Ammon's horn (tissue), 1 donor: ENCODE measurements at places on chromosomes 7 and 10.
A peak's percentile ranks its signal among the peaks of the same experiment; 100 is the strongest.

DNA sequence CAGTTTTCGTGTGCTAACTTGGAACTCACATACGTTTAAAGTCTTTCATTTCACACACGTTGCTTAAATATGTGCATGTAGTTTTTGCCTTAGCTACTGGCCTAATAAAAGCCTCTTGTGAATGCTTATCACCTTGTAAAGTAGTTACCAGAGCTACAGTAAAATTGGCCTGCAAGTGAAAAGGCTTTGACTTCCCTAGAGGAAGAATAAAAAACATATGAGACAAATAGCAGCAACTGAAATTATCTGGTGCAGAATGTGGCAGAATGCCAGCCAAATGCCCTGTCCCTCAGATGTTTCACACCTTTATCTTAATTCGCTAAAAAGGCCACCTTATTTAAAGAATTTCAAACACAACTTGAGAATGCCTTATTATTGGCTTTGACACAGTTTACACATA lies 28.1 kb upstream of the RPA3 start:
- DNase-seq = no peak

GRCh38 chr10:45454262-45454661 lies 80.2 kb downstream of the ALOX5 start:
- DNase-seq = no peak

- DNase-seq = no peak
Measured at GRCh38 chr7:14332155-14332554, 342.7 kb upstream of the ETV1 start.

DNA sequence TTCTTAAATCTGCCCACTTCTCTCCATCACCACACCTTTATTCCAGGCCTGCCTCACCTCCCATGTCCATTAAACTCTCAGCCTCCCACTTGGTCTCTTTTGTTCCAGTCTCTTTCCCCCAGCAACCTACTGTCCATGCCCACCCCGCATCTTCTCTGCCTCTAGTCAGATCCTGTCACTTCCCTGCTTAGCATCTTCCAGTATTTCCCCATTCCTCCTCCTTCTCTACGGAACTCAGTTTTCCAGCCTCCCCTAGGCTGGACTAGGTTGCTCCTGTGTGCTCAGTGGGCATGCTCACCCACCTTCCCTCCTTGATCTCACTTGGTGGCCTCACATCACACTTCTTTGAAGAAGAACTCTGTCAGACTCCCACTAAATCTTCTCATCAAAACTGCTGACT lies 179.8 kb downstream of the BAMBI start:
- no peak for DNase-seq

DNA sequence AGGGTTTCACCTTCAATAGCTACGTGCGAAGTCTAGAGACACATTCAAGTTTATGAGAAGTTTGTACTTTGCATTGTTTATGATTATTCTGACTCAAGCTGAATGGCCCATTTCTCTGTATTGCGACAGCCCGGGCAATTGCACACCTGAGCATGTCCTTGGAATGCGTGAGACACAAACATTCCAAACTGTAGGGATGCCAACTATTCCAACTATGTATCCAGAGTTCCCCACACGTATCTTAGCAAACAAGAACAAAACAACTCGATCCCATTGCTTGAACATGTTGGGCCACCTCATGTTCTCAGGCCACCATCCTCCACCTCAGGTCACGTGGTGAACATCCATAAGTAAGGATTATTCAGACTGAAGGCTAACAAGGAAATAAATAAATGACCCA lies 51.4 kb upstream of the EGFR start:
- DNase-seq = no peak

DNA sequence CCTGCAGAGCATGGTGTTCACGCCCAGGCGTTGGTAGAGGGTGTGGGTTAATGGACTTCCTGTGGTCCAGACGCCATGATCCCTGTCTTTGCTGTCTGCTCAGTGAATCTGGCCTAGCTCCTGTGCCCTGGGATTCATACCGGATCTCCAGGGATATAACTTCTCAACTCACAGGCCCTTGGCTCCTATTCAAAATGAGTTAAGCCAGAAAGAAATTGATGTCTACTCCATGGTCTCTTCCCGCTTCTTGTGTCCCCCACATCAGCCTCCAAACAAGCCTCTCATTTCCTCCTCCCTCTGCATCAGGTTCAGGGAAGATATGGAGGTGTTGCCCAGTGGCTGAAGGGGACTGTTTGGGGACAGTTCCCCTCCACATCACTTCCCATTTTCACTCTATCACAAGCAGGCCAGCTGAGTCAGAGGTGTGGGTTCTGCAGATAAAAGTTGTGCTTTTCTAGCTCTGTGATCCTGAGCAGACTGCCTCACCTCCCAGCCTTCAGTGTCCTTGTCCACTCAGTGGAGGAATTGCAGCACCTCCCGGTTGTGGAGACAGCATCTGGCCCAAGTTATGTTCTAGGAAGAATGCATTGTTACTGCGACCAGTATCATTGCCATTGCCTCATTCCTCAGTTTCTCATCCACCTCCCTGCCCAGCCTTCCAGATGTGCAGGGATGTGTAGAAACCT lies 22.5 kb downstream of the AKR1E2 start:
- DNase-seq = no peak

DNA sequence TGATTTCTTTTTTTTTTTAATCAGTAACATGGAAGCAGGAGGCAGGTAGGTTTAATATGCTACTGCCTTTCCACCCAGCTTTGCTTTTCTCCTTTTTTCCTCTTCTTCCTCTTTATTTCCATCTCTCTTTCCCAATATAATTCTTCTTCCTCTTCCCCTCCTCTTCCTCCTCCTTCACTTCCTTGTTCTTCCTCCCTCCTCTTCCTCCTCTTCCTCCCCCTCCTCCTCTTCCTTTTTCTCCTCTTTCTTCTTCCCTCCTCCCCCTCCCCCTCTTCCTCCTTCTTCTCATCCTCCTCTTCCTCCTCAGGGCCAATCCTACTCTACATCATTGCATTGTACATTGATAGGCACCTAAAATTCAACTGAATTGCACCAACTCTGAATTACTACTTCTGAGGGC lies 11.4 kb downstream of the ZNF503 start:
- no peak for DNase-seq

- no peak for DNase-seq
Measured at GRCh38 chr7:371119-371778, 81.3 kb downstream of the FOXL3 start.

DNA sequence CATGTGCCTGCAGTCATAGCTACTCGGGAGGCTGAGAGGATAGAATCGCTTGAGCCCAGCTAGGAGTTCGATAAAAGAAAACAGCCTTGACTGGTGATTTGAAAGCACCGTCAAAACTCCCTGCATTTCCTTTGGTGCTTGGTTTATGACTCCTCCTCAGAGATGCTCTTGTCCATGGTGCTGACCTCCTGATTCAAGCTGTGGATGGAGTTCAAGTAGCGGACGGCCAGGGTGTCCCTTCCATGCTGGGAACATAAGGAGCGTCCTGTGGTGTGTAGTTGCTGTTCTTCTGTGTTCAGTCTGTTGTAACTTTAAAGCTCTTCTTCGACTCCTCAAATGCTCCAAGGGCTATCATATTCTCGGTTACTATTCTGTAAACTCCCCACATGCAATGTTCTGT lies 382.5 kb upstream of the KIAA1217 start:
- DNase-seq = no peak

- DNase-seq = no peak
Measured at GRCh38 chr10:1097436-1097835, 41.3 kb downstream of the WDR37 start.

- DNase-seq = no peak
Measured at GRCh38 chr10:11881477-11882417, 58.6 kb downstream of the PROSER2 start.

GRCh38 chr10:44773565-44773964 lies 137.6 kb upstream of the TMEM72 start:
- DNase-seq = no peak

- DNase-seq = no peak
Measured at GRCh38 chr10:48500771-48501170, 104.1 kb downstream of the ARHGAP22 start.

DNA sequence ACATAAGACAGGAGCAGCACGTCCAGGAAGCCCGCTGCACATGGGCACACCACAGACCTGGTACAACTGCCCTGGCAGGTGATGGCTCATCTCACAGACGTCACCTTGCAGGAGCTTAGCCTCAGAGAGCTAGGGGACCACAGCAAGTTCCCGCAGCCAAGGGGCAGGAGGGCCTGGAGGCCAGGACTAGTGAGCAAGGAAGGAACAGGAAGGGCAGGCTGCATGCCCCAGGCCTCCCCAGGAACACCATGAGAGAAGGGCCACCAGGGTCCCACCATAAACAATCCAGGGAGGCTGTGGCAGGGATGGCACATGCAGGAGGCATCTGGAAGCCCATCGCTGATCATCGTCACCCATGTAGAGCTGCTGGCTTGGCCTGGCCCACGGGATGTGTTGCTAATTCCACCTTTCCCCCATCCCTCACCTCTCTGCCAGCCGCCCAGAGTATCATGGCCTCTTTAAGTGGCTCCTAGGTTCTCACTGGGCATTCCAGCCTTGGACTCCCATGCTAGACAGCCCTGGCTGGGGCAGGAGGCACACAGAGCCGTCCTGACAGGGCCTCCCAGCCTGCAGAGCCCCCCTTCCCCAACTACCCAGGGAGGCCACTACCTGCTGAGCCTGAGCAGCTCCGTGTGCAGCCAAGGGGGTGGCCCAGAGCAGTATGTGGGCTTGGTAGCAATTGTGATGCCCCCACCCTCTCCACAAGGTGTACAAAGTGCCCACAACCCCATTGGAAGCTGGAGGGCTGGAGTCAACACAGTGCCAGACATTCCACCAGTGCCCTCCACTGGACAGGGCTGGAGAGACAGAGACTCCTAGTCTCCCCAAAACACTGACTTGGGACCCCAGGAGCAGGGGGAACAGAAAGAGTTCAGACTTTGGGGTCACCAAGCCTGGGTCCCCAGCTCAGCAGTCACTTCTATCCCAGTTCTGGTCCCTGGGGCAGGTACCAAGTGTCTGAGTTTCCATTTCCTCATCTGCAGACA lies 35.5 kb downstream of the GRID1 start:
- no peak for DNase-seq

DNA sequence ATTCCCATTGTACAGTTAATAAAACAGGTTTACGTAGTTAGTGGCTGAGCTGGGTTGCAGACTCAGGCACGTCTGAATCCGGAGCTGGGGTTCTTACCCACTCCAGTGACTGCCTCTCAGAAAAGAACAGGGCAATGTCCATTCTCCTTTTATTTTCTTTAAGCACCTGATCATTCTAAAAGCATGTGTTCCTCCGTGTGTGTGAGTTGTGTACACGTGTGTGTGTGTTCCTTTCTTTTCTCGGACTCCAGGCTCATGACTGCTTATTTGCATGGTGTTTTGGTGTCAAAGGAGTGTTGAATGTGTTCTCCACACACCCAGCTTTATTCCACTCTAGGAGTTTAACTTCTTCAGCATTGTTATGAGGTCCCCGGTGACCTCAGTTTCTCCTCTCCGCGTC lies 260.1 kb downstream of the SNX10 start:
- no peak for DNase-seq

GRCh38 chr7:137453356-137453755 lies 109.8 kb upstream of the PTN start:
- peak; percentile 57 for DNase-seq

GRCh38 chr10:103870516-103870915 lies 15.1 kb upstream of the SH3PXD2A start:
- DNase-seq = no peak

- DNase-seq = peak; percentile 70
Measured at GRCh38 chr10:125123476-125124114, 36.8 kb downstream of the CTBP2 start.

DNA sequence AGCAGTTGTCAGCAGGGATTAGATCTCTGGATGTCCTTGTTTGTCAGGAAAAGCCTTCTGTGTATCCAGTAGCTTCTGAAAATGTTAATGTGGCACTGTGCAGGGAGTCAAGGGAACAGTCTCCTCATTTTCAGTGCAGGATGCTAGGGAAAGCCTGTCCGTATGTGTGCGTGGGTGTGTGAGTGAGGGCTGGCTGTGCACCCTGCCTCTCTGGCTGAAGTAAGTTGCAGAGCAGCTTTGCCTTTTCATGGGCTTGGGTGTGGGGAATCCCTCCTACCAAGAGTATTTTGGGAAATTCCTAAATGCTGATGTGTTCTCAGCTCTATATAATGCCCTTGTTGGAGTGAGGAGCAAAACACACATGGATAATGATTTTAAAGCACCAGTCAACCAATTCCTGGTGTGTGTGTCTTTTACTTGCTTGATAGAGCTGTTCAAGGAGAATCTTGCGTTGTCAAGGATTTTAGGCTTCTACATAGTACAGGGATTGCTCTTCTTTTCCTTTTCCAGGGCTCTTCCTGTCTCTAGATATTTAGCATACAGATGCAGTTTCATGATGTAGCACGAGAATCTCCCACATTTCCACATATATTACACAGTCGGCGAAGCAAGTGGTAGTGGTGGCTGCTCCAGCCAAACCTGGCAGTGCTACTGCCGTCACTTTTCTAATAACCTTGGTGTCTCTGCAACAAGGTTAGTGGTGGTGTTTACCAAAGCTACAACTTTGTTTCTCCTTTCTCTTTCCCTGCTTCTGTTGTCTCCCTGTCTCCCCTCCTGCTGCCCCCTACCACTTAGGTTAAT lies 92.8 kb downstream of the MCU start:
- DNase-seq = peak; percentile 70

GRCh38 chr7:92595281-92595680 lies 5.1 kb upstream of the FAM133B start:
- no peak for DNase-seq

GRCh38 chr7:97025983-97026714 lies 1.5 kb upstream of the DLX5 start:
- peak; percentile 35 for DNase-seq

GRCh38 chr7:101243646-101244374 lies 1.1 kb downstream of the FIS1 start:
- DNase-seq = peak; percentile 32

GRCh38 chr10:73287441-73287840 lies 35.0 kb upstream of the MRPS16 start:
- no peak for DNase-seq
